Right atrium auricular region (tissue), 2 donors: ENCODE measurements at places on chromosomes 5 and 9.

GRCh38 chr9:76737154-76737902 is 26.9 kb upstream of the PCA3 start:
- no peak for DNase-seq

DNA sequence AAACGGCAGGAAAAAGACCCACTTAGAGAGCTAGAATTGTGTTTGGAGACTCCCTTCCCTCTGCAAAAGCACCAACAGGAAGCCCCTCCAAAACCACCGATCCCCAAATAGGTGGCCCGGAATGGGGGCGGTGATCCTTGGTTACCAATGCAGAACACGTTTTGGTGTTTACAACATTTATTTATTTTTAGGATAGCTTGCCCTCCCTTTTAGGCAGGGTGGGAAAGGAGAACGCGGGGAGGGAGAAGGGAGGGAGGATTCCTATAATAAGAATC is 579 bp upstream of the NTRK2 start:
- DNase-seq = no peak

- DNase-seq = no peak
These were observed 11.7 kb upstream of the OR1J2 start for GRCh38 chr9:122498883-122499288.

GRCh38 chr5:72364171-72364570 is 44.0 kb downstream of the PTCD2 start:
- no peak for DNase-seq

DNA sequence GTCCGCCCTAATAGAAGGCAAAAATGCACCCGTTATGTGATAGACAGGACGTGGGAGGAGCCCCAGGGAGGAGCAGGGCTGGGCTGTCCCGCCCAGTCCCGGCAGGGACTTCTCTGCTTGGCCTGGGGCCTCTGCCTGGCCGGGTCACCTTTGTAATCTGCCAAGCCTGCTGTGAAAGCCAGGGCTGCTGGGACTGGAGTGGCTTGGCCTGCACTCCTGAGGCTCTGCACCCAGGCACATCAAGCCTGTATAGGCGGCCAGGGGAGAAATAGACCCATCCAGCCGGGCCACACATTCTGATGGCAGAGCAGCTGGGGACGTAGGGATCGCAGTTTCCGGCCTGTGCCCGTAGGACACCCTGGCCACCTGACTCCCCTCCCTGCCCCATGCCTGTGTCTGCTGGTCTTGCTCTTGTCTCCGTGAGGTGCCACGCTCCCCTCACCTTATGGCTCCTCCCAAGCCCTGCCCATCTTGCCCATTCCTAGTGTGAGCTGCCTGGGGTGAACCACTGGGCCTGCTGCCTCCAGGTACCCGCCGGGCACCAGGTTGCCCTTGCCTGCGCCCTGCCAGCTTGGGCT is 28.1 kb downstream of the DYNC2I2 start:
- peak; percentile 79 for DNase-seq

GRCh38 chr5:91272858-91273257 is 110.3 kb downstream of the ARRDC3 start:
- DNase-seq = no peak

DNA sequence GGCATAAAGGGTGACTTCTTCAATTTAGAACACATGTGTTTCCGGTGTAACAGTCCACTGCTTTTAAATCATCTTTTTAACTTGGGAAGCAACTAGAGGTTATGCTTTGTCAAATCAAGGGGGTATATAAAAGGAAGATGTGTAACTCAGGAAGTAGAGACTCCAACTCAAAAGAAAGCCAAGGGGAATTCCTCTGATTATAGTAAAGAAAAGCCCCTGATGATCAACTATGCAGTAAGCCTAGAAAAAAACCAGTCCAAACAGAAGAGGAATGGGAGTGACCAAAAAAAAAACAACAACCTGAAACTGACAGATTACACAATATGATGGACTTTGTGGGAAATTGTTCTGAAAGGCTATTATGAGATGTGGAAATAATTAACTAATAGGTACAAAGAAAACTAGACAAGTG is 90.3 kb downstream of the AK8 start:
- no peak for DNase-seq

- DNase-seq = no peak
These were observed 2.3 kb upstream of the CYFIP2 start for GRCh38 chr5:157263496-157264090.

DNA sequence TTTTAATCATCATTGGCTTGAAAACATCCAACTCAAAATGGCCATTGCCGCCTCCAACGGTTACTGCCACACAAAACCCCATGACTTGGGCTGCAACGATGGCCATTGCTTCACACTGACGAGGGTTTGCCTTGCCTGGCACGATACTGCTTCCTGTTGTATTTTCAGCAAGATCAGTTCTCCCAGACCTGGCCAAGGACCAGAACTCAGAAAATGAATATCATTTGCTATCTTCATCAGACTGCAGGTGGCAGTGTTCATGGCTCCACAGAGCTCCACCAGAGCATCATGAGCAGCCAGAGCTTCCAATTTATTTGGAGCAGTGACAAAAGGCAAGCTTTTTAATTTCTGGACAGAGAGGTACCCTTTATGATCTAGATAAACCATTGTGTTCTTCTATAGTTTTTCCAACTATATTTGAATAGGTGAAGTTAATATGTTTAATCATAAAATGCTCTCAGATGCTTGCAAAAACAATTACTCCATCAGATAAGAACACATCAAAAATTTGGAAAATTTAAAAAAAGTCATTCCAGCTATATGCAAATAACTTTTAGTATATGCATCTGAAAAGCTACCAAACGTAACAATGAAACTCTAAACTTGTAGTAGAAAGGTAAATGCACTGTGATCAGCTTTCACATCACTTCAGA is 10.4 kb downstream of the AMACR start:
- DNase-seq = peak; percentile 80

DNA sequence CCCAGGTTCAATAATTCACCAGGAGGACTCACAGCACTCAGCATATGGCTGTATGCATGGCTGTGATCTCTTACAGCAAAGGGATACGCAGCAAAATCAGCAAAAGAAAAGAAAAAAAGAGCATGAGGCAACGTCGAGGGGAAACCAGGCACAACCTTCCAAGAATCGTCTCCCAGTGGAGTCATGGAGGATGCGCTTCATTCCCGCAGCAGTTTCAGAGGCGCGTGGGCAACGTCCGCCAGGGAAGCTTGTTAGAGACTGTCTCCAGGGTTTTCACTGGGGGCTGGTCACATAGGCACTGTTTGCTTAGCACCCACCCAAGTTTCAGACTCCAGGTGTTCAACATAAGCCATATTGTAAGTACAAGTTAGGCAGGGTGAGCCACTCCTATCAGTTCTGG is 44.6 kb downstream of the NSG2 start:
- DNase-seq = no peak

DNA sequence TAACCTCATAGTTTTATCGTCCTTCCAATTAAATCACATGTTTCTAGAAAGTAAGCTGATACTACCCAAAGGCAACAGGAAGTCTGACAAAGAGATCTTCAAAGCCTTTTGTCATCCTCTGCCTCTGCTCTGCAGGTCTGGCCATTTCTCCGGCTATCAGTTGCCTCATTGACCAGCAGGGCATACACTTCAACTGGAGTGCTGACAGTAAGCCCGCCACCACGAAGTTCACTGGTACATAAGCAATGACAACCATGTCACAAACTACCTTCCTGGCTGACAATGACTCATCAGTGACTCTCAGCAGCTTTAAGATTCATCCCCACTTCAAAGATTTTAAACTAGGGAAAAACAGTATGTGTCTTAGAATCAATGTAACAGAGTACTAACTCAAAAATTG is 20.6 kb downstream of the SPTLC1 start:
- no peak for DNase-seq

DNA sequence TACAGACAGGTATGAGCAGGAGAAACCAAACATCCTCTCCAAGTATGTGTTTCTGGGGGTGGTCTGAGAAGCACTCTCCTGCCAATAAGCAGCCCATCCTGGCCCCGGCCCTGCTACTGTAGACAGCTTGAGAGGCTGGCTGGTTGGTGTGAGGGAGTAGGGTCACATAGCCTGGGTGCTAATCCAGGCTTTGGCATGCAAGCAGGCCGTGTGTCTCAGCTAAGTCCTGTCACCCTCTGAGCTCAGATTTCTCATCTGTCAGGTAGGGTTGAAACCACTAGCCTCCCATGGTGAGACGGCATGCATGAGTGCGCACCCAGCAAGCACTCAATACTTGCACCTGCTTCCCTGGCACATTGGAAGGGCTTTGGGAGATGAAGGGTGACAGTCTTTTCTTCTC is 49.8 kb upstream of the PHYKPL start:
- no peak for DNase-seq

DNA sequence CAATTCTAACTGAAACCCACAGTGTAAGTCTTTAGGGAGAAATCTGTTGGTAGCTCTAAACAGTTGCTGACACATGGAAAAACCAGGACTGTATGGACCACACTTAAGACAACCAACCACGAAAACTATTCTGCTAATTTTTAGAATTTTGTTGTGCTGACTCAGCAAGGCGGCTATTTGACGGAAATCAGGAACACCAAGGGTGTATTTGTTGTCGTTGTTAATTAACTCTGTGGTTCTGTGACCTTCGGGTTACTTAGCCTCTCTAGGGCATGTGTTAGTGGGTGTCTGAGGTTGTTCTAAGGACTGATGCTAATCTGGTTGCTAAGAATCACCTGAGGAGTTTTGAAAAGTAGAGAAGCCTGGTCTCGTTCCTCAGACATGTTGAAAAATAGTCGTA is 79.2 kb downstream of the ATP10B start:
- no peak for DNase-seq

DNA sequence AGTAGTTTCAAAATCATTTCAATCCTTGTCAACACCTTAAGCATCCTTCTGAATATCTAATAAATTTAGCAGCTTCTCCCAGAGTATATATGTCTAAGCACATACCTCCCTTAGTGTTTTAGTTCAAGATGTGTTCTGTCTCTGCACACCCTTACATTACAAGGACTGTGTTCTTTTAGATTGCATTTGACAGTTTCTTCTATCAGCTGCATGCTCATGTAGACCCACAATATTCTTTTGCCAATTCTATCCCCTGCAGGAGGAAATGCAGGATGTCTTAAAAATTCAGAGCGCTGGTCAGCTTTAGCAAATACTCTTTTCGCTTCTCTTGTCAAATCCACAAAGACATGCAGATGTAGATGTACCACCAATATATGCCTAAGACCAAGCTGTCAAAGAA is 145.8 kb upstream of the SLC30A5 start:
- DNase-seq = no peak

GRCh38 chr9:98989036-98990000 is 45.6 kb downstream of the COL15A1 start:
- DNase-seq = peak; percentile 96

- DNase-seq = peak; percentile 23
These were observed 8.2 kb downstream of the CSF1R start for GRCh38 chr5:150077996-150078801.

DNA sequence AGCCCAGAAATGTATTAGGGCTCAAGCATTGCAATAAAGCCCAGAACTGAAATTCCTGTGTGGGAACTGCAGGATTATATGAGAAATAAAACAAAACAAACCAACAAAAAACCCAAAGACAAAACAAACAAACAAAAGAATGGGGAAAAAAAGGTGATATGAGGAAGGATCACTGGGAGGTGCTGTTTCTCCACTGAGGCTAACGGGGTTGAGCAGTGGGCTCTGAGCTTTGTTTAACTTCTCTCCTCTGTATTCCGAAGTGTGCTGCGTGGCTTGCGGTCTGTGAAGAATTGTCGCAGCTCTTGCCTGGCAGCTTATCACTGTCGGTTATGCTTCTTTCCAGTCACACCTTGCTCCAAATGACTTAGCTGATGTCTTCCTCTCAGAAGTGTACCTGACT is 106.3 kb downstream of the TENT4A start:
- no peak for DNase-seq

DNA sequence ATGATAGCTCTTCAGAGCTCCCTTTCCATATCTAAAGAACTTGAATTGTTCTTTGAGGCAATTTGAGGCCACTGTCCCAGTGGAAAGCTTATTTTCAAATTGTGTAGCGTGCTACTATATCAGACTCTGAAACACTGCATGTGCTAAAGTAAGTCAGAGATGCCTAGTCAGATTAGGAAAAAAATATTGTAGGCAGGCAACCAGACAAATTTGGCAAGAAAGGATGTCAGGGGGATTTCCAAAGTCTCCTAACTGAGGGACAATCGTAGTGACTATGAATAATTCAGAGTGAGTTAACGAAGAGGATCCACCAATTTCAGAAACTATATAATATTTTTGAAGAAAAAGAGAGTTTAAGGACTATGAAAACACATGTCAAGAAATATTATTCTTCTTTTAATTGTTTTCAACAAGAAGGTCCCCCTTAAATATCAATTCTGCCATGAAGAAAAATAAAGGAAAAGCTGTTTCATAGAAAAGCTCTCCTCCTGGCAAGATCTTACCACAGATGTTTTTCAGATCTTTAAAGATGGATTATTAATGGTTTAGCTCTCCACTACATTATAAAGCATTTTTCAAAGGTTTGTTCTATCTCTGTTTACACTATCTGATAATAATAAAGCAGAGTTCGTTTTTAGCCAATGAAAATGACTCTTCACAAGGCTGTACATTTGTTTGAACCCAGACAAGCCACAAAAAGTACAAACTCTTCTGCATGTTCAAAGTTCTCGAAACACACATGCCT is 273.5 kb upstream of the PTGER4 start:
- no peak for DNase-seq

DNA sequence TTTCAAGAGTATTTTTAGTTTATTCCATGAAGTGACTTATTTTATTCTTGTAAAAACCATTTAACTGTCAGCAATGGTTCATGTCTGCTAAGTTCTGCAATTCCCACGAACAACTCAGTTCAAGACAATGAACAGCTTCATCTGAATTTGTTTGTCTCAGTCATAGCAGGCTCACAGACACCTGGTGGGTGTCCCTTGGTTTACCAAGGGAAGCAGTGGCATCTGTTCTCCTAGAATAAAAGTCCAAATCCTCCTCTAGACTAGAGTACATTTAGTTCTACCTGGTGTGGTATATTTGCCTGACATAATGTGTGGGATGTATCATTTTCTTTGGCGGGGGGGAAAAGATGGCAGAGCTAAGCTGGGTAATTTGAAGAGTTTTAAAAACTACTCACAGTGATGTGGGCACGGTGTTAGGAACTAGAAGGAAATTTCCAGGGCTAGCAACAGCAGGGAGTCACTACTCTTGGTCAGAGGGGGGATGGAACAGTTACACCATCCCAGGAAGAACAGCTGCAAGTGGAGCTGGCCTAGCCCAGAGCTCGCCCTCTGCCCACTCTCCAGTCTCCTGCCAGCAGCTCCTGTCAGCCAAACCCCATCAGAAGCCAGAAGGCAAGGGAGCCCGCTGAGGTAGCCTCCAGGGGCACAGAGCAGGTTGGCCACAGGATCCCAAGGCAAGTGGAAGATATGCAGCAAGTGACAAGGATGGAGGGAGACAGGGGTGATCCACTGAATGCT is 100.3 kb downstream of the PJA2 start:
- no peak for DNase-seq

DNA sequence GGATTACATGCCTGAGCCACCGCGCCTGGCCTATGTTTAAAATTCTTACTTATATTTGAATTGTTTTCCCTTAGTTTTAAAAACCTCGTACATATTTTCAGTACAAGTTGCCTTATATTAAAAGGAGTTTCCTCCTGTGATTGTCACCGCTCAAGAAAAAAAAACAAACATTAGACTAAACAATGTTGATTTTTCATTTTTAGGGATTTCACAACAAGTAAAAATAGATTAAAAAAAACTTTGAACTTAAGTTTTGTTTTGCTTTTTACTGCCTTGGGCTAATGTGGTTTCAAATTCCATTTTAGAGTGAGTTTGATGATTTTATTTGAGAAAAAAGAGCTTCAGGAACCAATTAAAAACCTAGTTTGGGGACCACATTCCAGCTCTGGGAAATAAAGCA is 1196.6 kb upstream of the CDH18 start:
- no peak for DNase-seq

GRCh38 chr9:135330307-135330631 is 149.3 kb upstream of the PPP1R26 start:
- DNase-seq = no peak
